NCI-H2107 (cell line): ENCODE measurements at places on chromosomes 1 and 21.

DNA sequence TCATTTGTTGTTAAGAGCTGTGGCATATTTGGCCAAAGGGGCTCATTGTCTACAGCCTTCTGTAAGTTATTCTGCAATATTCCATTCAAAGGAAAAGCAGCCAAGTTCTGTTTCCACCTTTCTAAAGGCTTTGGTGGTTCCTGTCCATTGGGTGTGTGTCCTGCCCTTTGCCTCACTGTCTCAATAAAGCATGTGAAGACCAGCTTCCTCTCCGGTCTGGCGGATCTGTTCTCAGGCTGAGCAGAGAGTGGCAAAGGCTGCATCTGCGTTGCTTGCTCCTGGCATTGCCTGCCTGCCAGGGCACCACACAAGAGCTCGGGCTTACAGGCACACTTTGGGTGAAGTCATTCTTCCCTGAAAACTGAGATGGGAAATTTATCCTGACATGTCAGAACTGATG, 34.9 kb downstream of the ST6GALNAC3 start:
- DNase-seq, result no peak

DNA sequence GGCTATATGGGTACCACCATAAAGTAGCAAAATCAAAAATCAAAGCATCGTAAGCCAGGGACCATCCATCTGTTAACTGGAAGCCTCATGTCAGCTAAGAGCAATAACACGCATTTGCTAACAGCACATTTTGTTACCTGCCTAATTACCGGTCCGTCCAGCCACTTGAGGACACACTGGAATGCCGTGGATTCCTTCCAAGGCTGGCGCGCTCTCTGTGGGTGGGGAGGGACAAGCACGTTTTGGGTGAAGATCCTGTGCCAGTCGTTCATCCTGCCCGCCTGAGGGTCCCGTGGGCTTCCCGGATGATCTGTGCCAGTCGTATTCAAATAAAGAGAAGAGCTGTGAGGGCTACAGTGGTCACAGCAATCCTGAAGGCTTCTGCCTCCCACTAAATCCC, 6.2 kb downstream of the NPHP4 start:
- DNase-seq, result no peak

GRCh38 chr1:41452704-41453290, 31.7 kb downstream of the EDN2 start:
- DNase-seq, result no peak

DNA sequence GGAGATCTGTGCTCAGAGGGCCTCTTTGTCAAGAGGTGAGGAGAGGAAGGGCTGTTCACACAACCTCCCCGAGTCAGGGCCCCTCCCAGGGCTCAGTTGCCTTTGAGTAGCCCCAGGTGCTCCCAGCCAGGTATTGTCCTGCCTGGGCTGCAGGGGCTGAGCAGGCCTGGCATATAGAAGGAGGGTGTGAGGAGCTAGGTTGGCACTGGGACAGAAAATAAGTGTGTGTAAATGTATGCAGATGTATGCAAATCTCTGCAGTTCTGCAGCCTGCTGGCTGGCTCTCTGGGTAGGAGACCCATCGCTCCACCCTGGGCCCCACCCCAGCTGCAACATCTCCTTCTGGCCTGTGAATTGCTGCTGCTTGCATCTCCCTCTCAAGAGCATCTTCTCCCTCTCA, 52.4 kb downstream of the NAV1 start:
- DNase-seq, result no peak

DNA sequence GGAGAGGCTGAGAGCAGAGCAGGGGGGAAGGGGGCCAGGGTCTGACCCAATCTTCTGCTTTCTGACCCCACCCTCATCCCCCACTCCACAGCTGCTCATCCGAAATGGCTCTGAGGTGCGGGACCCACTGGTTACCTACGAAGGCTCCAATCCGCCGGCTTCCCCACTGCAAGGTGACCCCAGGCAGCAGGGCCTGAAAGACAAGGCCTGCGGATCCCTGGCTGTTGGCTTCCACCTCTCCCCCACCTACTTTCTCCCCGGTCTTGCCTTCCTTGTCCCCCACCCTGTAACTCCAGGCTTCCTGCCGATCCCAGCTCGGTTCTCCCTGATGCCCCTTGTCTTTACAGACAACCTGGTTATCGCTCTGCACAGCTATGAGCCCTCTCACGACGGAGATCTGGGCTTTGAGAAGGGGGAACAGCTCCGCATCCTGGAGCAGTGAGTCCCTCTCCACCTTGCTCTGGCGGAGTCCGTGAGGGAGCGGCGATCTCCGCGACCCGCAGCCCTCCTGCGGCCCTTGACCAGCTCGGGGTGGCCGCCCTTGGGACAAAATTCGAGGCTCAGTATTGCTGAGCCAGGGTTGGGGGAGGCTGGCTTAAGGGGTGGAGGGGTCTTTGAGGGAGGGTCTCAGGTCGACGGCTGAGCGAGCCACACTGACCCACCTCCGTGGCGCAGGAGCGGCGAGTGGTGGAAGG, 17.1 kb upstream of the HDAC1 start:
- DNase-seq, result no peak

- DNase-seq, result no peak
These were observed 6.7 kb downstream of the KCNJ15 start for GRCh38 chr21:38263493-38263892.

DNA sequence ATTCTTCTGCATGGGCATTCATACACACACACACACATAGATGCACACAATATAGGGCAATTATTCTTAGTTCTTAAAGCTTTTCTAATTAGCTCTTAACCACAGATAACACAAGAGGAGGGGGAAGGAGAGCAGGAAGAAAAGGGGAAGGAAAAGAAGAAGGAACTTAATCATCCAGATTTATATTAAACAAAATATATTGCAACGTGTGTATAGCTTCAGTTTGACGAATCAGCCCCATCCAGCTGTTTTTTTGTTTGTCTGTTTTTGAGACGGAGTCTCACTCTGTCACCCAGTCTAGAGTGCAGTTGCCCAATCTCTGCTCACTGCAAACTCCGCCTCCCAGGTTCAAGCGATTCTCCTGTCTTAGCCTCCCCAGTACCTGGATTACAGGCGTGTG, 21.7 kb upstream of the ANKRD13C start:
- DNase-seq, result no peak

- no peak for DNase-seq
These were observed 15.0 kb upstream of the SDHB start for GRCh38 chr1:17068789-17069188.

- no peak for DNase-seq
These were observed 395.8 kb upstream of the VAMP3 start for GRCh38 chr1:7375329-7375728.
